Renal pelvis (tissue), 12 donors: ENCODE measurements at places on chromosomes 7 and 10. TPM values are rescaled to one million over a fixed set of nuclear protein-coding genes. Genes with fewer than 3 reads are reported as not detected.

The LIPJ gene
- polyA plus RNA-seq = 0.40 TPM

The PIK3CG gene
- 2.6 TPM for polyA plus RNA-seq

The CDC14C gene
- polyA plus RNA-seq = not detected

The CALCR gene
- polyA plus RNA-seq = 0.92 TPM

The DDC gene
- 64.9 TPM for polyA plus RNA-seq
